ENCODE measurements at places on chromosomes 3 and 15.

GRCh38 chr3:124714223-124714853, 15.9 kb upstream of the UMPS start:
- DNase-seq, result no peak

DNA sequence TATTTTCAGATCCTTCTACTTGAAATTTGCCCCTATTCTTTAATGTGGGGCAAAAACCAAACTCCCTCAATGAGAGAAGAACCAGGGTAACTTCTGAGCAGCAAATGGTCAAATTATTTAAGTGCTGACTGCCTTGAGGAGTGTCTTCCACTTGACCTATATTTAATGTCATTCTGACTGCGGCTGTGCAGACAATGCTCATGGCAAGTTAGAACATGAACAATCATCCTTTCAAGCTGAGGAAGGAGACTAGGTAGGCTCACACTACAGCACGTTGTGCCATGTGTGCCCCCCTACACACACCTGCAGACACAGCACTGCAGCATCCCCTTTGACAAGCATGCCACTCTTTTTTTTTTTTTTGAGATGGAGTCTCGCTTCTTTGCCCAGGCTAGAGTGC, 98.2 kb downstream of the OSBPL10 start:
- DNase-seq, result no peak

- no peak for DNase-seq
These were observed 245.5 kb upstream of the MANF start for GRCh38 chr3:51139616-51140015.

DNA sequence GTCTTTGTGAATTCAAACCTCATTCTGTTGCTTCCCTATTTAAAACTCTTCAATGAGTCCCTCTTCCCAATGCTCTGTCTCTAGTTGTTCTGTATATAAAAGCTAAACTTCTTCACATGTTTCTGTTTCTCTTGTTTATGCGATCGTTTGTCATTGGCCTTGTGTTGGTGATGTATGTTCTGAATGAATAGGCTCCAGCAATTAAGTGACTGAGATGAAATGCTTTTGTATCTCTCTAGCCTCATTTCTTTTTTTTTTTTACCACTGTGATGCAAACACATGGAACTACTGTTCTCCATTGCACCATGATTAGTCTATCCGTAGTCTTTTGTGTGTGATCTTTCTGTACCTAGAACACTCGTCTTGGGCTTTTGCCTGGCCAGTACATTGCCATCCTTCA, 380.5 kb upstream of the TPRG1 start:
- DNase-seq, result no peak

GRCh38 chr3:46913644-46914043, 36.1 kb downstream of the PTH1R start:
- no peak for DNase-seq
